ENCODE measurements at places on chromosomes 12 and 14. TPM values are rescaled to one million over a fixed set of nuclear protein-coding genes. Genes with fewer than 3 reads are reported as not detected.

- peaks cover 20% of the 10 kb centered on the region for H3K4me1 ChIP-seq
- no peak overlapping the region for H3K27ac ChIP-seq
- H3K4me3 ChIP-seq: no peak overlapping the region
- H3K36me3 ChIP-seq: no peaks in the 10 kb centered on the region
- no peak for DNase-seq
- no peaks in the 10 kb centered on the region for H3K27me3 ChIP-seq
These were observed 386.2 kb downstream of the DIO2 start for GRCh38 chr14:79825046-79825521.

GRCh38 chr14:39621223-39621622, 189.0 kb upstream of the FBXO33 start:
- DNase-seq: no peak
- no peaks in the 10 kb centered on the region for H3K4me1 ChIP-seq
- peaks cover 14% of the 10 kb centered on the region for H3K27me3 ChIP-seq
- no peak overlapping the region for H3K27ac ChIP-seq

DNA sequence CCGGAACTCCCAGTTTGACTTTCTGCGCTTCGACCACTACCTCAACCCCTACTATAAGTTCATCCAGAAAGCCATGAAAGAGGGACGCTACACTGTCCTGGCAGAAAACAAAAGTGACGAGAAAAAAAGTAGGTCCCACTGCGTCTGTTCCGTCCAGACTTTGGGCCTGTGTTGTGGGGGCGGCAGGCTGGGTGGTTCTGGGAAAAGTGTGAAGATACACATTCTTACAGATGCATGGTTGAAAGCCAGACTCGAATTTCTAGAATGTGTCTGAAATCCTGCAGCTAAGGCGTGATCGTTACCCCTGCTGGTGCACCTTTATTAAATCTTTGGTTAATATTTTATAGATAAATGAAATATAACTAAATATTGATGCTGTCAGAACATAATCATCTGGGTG, 14.6 kb downstream of the SFSWAP start:
- H3K4me1 ChIP-seq: peaks cover 4% of the 10 kb centered on the region
- H3K27ac ChIP-seq: no peak overlapping the region
- no peak overlapping the region for H3K4me3 ChIP-seq
- DNase-seq: no peak
- H3K36me3 ChIP-seq: peaks cover 25% of the 10 kb centered on the region

- no peak overlapping the region for H3K4me3 ChIP-seq
- H3K36me3 ChIP-seq: peaks cover 45% of the 10 kb centered on the region
- H3K27me3 ChIP-seq: no peaks in the 10 kb centered on the region
- no peak overlapping the region for H3K27ac ChIP-seq
- peaks cover 2% of the 10 kb centered on the region for H3K4me1 ChIP-seq
- DNase-seq: no peak
These were observed 51.6 kb downstream of the GPATCH2L start for GRCh38 chr14:76203086-76204001.

DNA sequence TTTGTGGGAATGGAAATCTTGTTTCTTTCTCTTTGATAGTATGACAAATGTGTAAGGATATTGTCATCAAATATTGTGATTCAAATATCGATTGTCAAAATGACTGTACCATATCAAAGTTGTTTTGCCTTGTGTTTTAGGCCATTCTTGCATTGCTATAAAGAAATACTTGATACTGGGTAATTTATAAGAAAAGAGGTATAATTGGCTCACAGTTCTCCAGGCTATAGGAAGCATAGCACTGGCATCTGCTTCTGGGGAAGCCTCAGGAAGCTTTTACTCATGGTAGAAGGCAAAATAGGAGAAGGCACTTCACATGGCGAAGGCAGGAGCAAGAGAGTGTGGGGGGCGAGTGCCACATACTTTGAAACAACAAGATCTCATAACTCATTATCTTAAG, 7.8 kb downstream of the TRMT5 start:
- H3K36me3 ChIP-seq: peaks cover 21% of the 10 kb centered on the region
- DNase-seq: no peak
- peaks cover 5% of the 10 kb centered on the region for H3K4me1 ChIP-seq
- no peaks in the 10 kb centered on the region for H3K27me3 ChIP-seq
- peak overlapping the region; percentile 17 for H3K27ac ChIP-seq

Gene LYZ
- total RNA-seq: 174 TPM

GRCh38 chr14:21003788-21004346, 4.8 kb downstream of the SLC39A2 start:
- H3K4me1 ChIP-seq: peaks cover 4% of the 10 kb centered on the region
- H3K36me3 ChIP-seq: no peaks in the 10 kb centered on the region
- H3K27me3 ChIP-seq: no peaks in the 10 kb centered on the region
- no peak overlapping the region for H3K27ac ChIP-seq

- H3K27me3 ChIP-seq: no peaks in the 10 kb centered on the region
- no peak overlapping the region for H3K4me3 ChIP-seq
- peaks cover 54% of the 10 kb centered on the region for H3K36me3 ChIP-seq
- H3K4me1 ChIP-seq: no peaks in the 10 kb centered on the region
- no peak overlapping the region for H3K27ac ChIP-seq
- DNase-seq: no peak
These were observed 33.8 kb downstream of the CREBL2 start for GRCh38 chr12:12645485-12645884.

DNA sequence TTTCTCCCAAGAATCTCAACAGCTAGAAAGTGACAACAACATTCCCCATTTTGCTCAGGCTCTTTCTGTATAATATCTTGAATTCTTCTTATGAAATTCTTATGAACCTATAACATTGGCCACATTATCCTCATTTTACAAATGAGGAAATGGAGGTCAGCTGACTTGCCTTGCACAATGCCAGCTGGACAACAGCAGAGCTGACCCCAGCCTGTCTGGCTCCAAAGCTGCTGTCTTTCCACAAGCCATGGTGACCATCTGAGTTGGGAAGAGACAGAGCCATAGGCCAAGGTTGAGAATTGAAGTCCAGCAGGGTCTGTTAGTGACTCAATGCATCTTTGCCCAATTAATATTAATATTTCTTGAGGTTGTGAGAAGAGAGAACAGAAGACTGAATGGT, 87.3 kb downstream of the KSR2 start:
- no peak for DNase-seq
- no peak overlapping the region for H3K27ac ChIP-seq
- no peaks in the 10 kb centered on the region for H3K36me3 ChIP-seq
- H3K4me1 ChIP-seq: no peaks in the 10 kb centered on the region
- peaks cover 24% of the 10 kb centered on the region for H3K27me3 ChIP-seq

- DNase-seq: no peak
- H3K27ac ChIP-seq: no peak overlapping the region
- peaks cover 29% of the 10 kb centered on the region for H3K4me1 ChIP-seq
- H3K36me3 ChIP-seq: no peaks in the 10 kb centered on the region
- H3K27me3 ChIP-seq: peaks cover 9% of the 10 kb centered on the region
These were observed 46.1 kb upstream of the FRMD6 start for GRCh38 chr14:51605575-51605974.

Gene GUCY2C
- 2.1 TPM for total RNA-seq

DNA sequence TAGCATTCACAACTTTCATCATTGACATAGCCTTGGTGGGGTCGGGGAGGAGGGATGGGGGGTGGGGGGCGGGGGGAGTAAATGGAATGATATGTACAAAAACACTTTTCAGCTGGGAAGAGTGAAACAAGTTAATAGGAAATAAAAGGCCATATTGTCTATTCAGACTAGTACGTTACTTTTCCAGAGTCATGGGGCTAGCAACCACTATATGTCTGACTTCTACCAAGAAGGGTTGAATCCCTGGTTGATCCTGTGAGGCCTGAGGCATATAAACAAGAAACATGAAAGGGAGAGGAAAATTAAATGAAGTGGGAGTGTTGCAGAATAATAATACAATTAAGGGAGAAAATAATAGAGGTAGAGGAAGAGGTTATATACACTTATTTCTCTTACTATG, 225.5 kb downstream of the ERC1 start:
- no peak overlapping the region for H3K27ac ChIP-seq
- H3K4me1 ChIP-seq: no peaks in the 10 kb centered on the region

GRCh38 chr12:96226801-96227348, 32.7 kb downstream of the ELK3 start:
- no peak for DNase-seq
- no peaks in the 10 kb centered on the region for H3K27me3 ChIP-seq
- no peak overlapping the region for H3K27ac ChIP-seq
- no peak overlapping the region for H3K4me3 ChIP-seq
- H3K36me3 ChIP-seq: peaks cover 3% of the 10 kb centered on the region
- H3K4me1 ChIP-seq: peaks cover 12% of the 10 kb centered on the region

DNA sequence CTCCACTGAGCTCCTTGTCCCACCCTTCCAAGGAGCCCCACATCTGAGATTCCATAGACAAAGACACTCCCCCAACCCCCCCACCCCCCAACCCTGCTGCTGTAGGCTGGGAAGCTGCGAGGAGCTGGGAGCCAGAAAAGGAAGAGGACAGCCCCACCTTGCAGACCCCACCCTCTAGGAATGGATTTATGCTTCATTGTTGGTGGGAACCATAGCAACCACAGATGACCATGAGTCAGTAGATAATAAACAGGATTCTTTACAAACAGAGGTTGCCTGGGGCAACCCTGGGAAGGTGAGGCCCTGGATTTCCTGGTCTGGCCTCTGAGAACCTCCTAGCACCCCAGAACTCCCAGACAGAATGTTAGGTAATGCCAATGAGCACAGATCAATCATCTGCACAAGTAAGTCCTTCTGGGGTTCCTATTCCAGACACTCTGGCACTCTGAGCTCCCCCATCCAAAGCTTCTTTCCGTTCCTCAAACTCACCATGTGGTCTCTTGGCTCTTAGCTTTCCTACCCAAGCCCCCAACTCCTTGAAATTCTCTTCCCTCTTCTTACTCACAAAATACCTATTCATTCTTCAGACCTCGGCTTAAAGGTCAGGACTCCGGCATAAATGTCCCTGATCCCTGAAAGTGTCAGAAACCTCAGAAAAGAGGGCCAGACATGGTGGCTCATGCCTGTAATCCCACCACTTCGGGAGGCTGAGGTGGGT, 15.2 kb upstream of the PLEKHG6 start:
- H3K4me1 ChIP-seq: peaks cover 9% of the 10 kb centered on the region
- peak overlapping the region; percentile 91 for H3K27ac ChIP-seq
- H3K36me3 ChIP-seq: peaks cover 4% of the 10 kb centered on the region
- no peaks in the 10 kb centered on the region for H3K27me3 ChIP-seq
- DNase-seq: no peak

- H3K36me3 ChIP-seq: peaks cover 4% of the 10 kb centered on the region
- H3K27me3 ChIP-seq: peaks cover 18% of the 10 kb centered on the region
- H3K27ac ChIP-seq: no peak overlapping the region
- H3K4me1 ChIP-seq: peaks cover 19% of the 10 kb centered on the region
- DNase-seq: no peak
These were observed 8.2 kb upstream of the ACVR1B start for GRCh38 chr12:51943346-51943745.

GRCh38 chr12:122421187-122421820, 1.2 kb downstream of the CLIP1 start:
- no peak for DNase-seq
- peak overlapping the region; percentile 100 for H3K27ac ChIP-seq
- H3K4me3 ChIP-seq: peak overlapping the region; percentile 98
- H3K36me3 ChIP-seq: peaks cover 4% of the 10 kb centered on the region

Gene ERO1A
- 40.8 TPM for total RNA-seq

DNA sequence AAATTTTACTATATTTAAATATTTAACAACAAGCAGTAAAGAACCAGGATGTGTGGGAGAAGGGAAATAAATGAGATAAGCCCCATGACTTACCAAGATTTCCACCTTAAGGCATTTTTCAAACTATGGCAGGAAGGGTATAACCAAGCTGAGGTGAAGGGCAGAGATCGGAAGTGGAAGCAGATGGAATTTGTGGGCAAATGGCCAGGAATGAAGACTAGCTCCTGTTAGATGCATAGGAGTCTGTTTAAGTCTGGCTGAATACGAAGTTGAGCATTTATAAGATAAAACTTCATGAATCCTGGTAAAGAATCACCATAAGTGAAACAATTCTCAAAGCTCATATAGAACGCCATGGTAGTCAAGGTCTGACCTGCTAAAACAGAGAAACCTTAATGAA, 163.5 kb downstream of the DIO2 start:
- DNase-seq: no peak
- H3K27ac ChIP-seq: no peak overlapping the region
- H3K27me3 ChIP-seq: no peaks in the 10 kb centered on the region

DNA sequence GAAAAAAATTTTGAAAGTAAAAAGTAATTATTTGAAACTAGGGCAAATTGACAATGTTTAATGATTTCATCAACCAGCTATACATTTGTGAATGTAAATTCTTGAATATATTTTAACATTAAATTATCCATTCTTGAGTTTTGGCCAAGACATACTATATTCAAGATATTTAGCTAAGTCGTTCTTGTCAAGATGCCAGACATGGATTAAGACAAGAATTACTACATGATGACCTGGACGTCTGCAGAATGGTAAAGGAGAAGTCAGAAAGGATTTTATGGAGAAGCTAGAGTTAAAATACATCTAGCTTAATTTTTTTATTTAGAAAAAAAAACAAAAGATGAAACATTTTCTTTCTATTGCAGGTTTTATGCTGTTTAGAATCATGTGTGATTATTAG, 255.8 kb downstream of the TMTC2 start:
- peaks cover 3% of the 10 kb centered on the region for H3K27me3 ChIP-seq
- DNase-seq: no peak
- H3K4me1 ChIP-seq: peaks cover 9% of the 10 kb centered on the region
- H3K36me3 ChIP-seq: peaks cover 8% of the 10 kb centered on the region
- no peak overlapping the region for H3K4me3 ChIP-seq

DNA sequence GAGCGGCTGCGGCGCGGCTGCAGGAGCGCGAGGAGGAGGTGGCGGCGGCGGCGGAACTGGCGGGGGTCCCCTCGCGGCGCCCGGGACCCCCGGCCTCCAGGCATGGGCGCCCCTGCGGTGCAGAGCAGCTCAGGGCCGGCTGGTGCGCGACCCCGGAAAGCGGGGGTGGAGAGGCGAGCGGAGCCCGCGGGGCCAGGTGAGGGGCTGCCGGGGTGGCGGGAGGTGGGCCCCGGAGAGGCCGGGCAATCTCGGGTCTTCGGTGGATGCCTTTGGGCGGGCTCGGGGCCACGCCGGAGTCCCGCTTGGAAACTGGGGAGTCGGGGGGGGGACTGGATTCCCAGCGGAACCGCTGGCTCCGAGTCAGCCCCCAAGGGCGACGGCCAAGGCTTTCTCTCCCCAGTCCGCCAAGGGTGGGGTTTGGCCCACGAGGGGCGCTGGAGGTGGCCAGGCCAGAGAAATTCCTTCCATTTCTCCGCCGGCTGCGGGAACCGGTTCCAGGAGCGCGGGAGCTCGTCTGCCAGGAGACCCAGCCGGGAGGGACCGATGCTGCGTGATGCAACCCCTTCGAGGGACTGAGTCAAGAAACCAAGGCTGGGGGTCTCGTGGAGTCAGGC, 13.9 kb upstream of the NR4A1 start:
- peaks cover 36% of the 10 kb centered on the region for H3K27me3 ChIP-seq
- peaks cover 16% of the 10 kb centered on the region for H3K4me1 ChIP-seq
- peak overlapping the region; percentile 84 for H3K27ac ChIP-seq
- H3K36me3 ChIP-seq: no peaks in the 10 kb centered on the region

DNA sequence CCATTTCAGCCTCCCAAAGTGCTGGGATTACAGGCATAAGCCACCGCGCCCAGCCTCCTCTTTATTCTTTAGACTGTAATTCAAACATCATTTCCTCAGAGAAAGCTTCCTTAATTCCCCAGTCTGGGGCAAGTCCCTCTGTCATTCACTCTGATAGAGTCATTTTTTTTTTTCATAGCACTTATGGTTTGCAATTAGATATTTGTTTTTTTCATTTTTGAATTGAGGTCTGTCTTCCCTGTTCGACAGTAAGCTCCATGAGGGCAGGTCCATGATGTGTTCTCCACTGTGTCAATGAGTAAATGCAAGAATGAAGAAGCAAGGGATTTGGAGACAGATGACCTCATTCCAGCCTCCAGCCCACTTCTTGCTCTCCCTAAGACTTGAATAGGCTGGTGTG, 12.1 kb downstream of the ASIC1 start:
- peaks cover 23% of the 10 kb centered on the region for H3K4me1 ChIP-seq
- no peaks in the 10 kb centered on the region for H3K36me3 ChIP-seq
- no peak for DNase-seq

Gene OR4K15
- not detected for total RNA-seq

Gene ETFBKMT
- total RNA-seq: 2.0 TPM

Gene KCNC2
- 2.5 TPM for total RNA-seq
